ENCODE measurements at places on chromosomes 2 and 18.
A peak's percentile ranks its signal among the peaks of the same experiment; 100 is the strongest.

- no peak for DNase-seq
These were observed 13.5 kb downstream of the DOK6 start for GRCh38 chr18:69414184-69414583.

DNA sequence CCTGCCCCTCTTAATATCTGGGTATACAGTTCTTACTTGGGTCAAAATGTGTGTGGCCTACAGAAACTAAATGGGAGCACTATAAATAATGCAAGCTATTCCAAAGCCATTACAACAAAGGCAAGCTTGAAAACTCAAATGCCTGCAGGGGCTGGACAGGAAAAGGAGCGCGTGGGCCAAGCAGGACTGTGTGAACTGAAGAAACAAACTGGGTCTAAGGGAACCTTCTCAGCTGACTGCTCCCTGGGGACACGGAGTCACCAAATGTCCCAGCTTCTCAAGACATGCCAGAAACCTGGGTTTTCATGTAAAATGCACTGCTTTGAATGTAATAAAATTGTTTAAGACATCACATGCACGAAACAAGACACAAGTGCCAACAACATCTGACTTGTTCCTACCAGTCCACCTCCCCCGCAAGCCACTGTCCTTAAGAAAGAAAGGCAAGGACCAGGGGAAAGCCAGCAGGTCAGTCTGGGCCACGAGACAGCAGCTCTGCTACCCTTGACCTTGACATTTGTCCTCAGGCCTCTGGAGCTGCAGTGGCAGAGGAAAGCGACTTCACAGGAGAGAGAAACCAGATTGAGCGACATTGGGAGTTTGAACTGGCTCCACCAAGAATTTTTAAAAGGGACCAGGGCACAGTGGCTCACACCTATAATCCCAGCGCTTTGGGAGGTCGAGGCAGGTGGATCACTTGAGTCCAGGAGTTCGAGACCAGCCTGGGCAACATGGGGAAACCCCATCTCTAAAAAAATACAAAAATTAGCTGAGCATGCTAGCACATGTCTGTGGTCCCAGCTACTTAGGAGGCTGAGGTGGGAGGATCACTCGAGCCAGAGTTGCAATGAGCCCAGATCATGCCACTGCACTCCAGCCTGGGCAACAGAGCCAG, 89.7 kb upstream of the SH3BP4 start:
- DNase-seq = no peak

- no peak for DNase-seq
These were observed 146.8 kb downstream of the LNPK start for GRCh38 chr2:175855236-175855635.

DNA sequence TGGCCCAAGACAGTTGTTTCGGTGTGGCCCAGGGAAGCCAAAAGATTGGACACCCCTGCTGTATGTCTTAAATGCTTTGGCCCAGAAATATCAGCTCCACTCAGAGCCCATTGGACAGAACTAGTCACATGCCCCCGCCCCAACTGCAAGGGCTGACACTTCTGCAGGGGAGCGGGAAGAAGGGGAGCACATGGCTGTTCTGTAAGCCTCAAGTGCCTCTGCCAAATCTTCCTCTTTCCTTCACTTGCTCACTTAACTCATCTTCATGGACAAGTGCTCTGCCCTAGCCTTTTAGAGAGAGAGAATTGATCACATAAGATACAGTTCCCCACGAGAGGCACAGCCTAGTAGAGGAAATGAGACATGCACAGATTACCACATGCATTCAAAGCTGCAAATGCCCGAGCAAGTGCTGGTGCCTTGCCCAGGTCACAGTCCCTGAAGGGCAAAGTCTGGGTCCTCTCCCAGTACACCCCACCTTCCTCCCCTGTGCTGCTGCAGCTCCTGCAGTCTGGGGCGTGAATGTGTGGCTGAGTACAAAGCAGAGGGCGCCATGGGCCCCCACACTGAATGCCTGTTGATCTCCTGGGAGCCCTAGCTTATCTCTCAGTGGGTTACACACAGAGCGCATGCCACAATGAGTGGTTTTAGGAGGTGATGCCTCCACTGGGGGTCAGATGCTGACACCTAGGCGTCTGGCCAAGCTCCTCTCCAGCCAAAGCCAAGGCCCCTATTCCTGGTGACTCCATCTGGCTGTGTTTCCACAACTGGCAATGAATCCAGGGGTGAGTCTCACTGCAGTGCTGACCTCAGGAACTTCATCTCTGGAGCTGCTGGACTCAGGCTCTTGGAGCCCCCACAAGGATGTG, 135.3 kb downstream of the CTIF start:
- no peak for DNase-seq

GRCh38 chr2:219886615-219887014, 259.2 kb downstream of the SLC4A3 start:
- no peak for DNase-seq

- no peak for DNase-seq
These were observed 204.6 kb downstream of the SH3RF3 start for GRCh38 chr2:109333414-109334210.

- no peak for DNase-seq
These were observed 50.0 kb downstream of the ANKMY1 start for GRCh38 chr2:240507778-240508251.

DNA sequence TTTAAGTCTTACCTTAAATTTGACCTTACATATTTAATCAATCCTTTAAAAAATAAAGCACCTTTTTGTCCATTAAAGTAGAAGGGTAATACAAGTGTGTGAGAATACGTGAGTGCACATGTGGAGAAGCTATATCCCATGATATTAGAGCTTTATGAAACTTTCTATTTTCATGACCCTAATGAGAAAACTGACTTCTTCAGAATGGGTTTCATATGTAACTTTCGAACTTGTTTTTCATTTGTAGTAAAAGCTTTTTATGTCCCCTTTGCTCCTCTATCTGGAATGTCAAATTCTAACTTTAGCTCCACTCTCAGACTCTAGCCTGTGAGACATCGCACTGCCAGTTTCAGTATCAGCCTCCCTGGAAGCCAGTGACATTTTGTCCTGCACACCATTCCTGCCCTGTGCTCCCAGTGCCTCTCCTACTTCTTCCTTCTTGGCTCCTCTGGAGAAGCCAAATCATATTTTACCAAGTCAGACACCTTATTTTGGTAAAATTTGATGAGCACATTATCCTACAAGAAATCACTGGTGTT, 42.0 kb downstream of the MAPRE2 start:
- DNase-seq = no peak

DNA sequence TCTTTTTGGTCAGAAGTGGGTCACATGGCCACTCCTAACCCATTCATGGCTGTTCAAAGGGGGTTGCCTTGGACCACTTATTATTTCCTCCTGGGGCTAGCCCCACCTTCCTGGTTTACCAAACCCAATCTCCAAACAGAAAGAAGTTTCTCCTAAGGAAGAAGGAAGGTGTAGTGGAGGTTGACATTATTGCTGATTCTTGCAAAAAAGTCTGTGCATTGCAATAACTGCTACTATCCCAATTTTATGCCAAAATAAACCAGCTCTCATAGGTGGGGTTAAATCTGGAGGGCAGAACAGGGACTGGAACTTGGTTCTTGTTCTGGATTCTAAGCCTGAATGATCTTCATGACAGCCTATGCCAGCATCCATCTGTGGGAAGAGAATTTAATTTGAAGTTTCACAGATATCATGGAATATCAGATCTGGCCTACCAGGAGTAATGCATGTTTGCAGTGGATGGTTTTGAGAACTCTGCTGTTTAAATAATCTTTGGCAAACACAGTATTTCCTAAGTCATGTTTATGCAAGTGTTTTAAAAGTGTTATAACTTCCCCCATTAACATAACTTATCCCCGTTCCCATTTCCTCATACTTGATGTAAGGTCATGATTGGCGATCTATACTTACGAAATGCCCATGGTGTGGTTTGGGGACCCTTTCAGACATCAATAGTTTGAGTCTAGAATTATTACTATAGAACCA, 11.9 kb downstream of the ANXA4 start:
- DNase-seq = no peak

DNA sequence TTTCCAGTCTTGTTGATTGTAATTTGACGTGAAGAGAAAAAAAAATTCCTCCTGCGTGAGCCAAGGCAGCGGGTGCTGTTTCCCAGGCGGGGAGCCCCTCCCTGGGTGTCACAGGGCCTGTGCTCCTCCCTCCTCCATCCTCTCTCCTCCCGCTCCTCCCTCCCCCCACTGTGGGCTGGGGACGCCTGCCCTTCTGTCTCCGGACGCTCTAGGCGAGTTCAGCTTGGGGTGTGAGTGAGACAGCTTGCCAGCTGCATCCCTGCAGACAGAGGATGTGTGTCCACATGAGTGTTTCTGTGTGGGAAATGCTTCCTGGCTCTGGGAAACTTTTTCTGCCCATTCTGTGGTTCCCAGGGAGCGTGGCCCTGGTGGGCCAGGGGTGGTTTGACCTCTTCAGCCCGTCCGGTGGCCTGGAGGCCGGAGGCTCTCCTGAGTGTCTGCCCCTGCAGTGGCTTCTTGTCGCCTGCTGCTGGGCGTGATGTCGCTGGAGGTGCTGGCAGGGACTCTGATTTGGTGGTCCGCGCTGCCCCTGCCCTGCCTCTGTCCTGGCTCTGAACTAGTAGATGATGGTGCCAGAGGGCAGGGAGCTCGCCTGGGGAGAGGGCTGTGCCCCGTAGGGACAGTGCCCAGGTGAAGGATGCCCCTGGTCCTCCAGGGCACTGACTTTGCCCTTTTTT, 96.4 kb downstream of the USP40 start:
- no peak for DNase-seq

GRCh38 chr2:159497847-159498246, 118.5 kb downstream of the BAZ2B start:
- DNase-seq = no peak

GRCh38 chr2:64317707-64318475, 136.1 kb upstream of the LGALSL start:
- DNase-seq = no peak

- no peak for DNase-seq
These were observed 163.0 kb upstream of the SPHKAP start for GRCh38 chr2:228344531-228344930.

DNA sequence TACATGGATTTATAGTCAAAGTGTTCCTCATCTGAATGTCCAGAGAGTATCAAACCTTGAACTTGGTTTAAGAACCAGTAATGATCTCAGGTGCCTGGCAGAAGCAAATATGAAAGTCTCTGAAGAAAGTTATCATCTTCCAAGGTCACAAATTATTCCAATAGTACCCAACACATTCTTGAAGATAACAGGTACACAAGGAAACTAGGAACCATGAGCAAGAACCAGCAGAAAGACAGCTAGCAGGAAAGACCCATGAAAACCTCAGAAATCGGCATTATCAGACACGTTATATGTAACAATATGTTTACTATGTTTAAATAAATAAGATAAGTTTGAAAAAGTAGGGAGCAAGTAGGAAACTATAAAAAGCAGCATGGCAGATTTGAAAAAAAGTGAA, 5.9 kb upstream of the PRKAG3 start:
- no peak for DNase-seq

DNA sequence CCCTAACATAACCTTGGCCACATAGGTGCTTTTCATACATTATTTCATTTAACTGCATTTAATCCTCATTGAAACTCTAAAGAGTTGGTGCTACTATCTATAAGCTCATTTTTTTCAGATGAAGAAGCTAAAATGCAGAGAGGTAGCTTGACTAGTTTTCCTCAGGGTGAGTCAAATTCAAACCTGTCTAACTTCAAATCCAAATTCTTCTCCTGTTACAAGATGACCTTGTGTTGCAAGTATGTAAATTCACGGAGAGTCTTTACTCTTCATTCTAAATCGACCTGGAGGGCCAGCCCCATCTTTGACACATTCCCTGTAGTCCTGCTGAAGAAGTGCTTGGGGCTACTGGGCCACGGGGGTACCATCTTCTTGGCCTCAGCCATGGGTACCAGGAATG, 8.2 kb upstream of the SETBP1 start:
- DNase-seq = no peak

DNA sequence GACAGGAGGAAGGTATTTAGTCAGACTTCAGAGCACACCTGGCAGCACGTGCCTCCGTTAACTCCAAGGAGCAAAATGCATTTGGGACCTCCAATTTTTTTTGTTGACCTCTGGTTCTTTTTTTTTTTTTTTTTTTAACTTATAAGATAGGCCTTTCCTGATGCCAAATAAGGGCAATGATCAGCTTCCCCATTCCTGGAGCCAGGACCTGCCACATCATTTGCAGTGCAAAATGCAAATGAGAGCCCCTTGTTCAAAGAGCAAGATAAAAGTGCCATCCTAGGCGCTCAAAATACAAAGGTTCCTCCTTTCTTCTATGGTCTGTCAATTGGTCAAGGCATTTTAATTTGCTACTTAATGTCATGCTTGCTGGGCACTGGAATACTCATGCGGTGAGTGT, 133.2 kb upstream of the REV1 start:
- no peak for DNase-seq

DNA sequence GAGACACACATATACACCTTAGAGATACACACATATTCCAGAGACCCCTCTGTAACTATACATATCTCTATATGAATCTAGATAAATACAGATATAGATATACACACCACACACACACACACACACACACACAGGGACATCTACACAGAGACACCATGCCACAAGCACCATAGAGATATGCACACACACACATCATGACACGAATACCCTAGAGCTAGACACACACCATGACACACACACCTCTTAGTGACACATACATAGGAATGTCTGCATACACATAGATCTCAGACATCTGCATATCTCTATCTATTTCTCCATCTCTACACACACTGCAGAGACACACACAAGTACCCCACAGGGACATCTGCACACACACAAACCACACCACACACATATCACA, 270.0 kb downstream of the CYRIA start:
- no peak for DNase-seq

- DNase-seq = no peak
These were observed 40.8 kb downstream of the BCL11A start for GRCh38 chr2:60512641-60513040.

GRCh38 chr2:190701586-190701985, 52.7 kb downstream of the NAB1 start:
- no peak for DNase-seq

DNA sequence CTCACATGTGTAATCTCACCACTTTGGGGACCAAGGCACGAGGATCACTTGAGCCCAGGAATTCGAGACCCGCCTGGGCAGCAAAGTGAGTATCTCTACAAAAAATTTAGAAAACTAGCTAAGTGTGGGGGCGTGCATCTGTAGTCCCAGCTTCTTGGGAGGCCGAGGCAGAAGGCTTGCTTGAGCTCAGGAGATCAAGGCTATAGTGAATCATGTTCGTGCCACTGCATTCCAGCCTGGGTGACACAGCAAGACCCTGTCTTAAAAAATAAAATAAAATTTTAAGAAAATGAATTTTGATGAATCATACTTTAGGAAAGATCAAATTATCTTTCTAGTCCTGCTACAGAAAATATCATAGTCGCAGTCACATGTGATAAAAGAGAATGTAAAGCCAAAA, 46.9 kb downstream of the CABYR start:
- no peak for DNase-seq

- peak; percentile 1 for DNase-seq
These were observed 30.5 kb upstream of the ATP8B1 start for GRCh38 chr18:57833441-57834101.

DNA sequence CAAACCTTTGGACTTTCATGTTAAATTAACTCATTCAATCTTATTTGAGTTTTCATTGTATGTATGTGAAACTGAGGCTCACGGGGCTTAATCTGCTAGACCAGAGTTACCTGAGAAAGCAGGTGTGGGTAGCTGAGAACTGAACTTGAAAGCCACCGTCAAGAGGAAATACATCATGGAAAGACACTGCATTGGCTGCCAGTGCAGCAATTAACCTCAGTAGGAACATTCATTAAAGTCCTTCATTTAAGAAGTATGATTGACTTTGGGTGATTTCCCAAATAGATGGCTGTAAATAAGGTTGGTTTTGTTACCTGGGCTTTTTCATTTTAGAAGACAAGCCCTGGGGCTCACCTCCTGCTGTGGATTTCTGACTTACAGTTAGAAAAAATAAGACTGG, 36.5 kb upstream of the MGAT5 start:
- no peak for DNase-seq

Data from stimulated activated CD8-positive, alpha-beta memory T cell treated with anti-CD3 and anti-CD28 coated beads, Interleukin-4, amount 100 ng/mL, for 24 hours (primary cell).